ENCODE measurements at places on chromosomes 13 and 19.

GRCh38 chr13:22761709-22762108, 419.1 kb upstream of the SGCG start:
- DNase-seq = no peak

GRCh38 chr19:34502582-34503411, 21.2 kb downstream of the WTIP start:
- DNase-seq = no peak

- DNase-seq = no peak
Measured at GRCh38 chr13:74132152-74132775, 1.9 kb downstream of the KLF12 start.

- DNase-seq = no peak
Measured at GRCh38 chr13:93080166-93080565, 146.4 kb upstream of the GPC6 start.

- DNase-seq = no peak
Measured at GRCh38 chr13:105063676-105064075, 1471.8 kb downstream of the EFNB2 start.

DNA sequence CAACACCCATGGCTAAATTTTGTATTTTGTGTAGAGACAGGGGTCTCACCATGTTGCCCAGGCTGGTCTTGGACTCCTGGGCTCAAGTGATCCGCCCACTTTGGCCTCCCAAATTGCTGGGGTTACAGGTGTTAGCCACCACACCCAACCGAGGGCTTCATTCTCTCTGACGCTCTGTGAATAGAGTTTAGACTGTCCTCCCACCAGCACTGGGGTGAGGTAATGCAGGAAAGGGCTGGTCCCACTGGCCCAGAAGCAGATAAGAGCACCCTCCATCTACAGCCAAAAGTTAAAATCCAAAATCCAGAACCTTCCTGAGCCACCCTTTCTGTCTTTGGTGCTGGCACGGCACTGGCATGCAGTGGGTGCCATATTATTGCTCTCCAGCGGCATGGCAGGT, 31.8 kb upstream of the HOMER3 start:
- DNase-seq = no peak

DNA sequence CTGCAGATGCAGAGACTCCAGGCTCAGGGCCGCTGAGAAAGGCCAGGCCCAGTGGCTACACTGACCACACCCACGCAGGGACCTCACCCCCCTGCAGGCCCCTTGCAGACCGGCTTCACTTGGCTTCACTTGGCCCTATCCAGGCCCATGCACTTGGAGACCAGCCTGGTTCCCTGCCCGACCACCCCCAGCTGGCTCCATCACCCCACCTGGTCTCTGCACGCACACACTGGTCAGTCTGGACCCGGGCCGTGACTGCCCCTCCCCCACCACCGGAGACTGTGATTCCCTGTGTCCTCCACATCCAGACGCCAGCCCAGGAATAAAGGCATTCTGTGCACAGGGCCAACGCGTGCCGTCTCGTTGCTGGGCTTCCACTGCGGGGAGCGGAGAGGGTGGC, 4.9 kb upstream of the EBI3 start:
- DNase-seq = no peak

- no peak for DNase-seq
Measured at GRCh38 chr13:76983676-76984075, 8.2 kb upstream of the CLN5 start.

GRCh38 chr19:4144666-4145249, 8.7 kb upstream of the CREB3L3 start:
- no peak for DNase-seq

DNA sequence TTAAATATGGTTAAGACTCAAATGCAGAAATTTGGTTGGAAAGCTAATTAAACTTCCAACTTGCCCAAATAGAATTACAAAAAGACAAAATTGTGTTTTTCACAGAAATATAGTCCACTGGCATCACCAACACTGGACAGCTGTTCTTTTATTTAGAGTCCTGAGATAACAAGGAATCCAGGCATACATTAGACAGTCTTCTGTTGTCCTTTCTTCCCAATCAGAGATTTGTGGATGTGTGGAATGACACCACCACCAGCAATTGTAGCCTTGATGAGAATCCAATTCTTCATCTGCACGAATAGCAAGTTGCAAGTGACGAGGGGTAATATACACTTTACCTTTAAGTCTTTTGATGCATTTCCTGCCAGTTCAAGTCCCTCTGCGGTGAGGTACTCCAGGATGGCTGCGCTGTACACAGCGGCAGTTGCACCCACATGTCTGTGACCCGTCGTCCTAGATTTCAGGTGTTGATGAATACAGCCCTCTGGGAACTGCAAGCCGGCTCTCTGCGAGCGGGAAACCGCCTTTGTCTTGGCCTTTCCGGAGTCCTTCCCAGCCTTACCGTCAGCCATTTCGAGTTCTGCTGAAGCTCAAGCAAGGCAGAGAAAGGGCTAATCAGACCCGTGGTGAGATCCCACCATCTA, 14.7 kb downstream of the UBAC2 start:
- DNase-seq = peak; percentile 36

DNA sequence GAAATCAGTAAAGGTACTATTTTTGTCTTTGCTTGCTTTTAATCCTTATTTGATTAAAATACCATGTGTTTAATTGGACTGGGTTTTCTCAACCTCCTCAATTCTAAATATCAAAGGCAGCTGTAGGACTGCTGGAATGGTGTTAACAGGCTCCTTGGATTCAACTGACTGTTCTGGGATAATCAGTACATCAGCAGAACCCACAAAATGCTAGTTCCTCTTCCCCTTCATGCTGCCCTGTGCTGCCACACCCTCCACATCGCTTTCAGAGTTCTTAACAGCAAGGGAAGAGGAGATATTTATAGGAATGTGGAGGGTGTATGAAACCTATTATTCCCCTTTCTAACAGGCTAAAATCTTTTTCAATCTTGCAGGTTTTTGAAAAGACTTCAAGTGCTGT, 82.4 kb downstream of the KCTD12 start:
- no peak for DNase-seq

DNA sequence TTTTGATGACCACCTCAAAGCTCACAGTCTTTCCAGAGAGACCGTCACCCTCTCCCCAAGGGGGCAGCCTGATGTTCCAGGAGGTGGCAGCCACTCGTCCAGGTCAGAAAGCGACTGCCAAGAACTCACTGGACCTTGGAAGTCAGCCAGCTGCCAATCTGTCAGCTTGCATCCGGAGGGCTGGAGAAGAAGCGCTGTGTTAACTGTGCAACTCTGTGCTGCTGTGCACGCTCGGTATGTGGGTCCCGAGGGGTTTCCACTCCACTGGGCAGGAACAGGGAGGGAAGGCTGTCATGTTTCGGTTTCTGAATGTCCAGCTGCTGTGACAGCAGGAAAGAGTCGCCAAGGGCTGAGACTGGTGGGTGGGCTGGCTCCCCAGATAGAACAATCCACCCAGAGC, 89.2 kb downstream of the CACNA1A start:
- DNase-seq = no peak

DNA sequence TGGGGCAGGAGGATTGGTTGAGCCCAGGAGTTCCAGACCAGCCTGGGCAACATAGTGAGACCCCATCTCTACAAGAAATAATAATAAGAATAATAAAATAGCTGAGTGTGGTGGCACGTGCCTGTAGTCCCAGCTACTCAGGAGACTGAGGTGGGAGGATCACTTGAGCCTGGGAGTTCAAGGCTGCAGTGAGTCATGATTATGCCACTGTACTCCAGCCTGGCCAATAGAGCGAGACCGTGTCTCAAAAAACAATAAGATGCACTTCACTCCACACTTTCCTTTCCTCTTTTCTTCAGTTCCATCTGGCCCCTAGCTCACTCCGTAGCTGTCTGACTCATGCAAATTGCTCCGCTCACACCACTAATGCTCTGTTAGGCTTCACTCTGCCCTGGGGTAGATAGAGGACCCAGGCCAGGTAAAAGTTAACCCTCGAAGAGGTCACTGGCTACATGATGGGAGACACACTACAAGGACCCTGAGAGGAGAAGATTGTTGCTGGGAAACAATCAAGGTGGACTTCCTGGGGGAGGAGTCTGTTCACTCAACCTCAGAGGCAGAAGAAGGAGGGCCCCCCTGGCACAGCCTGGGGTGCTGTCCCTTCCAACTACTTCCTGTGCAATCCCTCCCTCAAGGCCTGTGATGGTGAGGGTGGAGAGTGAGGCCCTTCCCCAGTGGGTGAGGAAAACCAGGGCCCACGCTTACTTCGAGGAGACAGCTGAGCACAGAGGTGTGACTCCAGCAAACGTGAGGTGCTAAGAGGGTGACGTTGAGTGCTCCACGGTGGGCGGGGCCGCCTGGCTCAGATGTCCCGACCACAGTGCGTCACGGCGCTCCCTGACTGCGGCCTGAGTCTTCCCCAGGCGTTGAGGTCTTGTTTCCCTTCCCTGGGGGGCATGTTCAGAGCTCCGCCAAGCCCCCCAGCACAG, 8.8 kb upstream of the TNFSF9 start:
- DNase-seq = peak; percentile 49

GRCh38 chr19:383922-384798, 24.8 kb downstream of the C2CD4C start:
- no peak for DNase-seq

All from activated CD8-positive, alpha-beta memory T cell treated with anti-CD3 and anti-CD28 coated beads for 1 hour (primary cell).